ENCODE measurements at places on chromosomes 12 and 14.

DNA sequence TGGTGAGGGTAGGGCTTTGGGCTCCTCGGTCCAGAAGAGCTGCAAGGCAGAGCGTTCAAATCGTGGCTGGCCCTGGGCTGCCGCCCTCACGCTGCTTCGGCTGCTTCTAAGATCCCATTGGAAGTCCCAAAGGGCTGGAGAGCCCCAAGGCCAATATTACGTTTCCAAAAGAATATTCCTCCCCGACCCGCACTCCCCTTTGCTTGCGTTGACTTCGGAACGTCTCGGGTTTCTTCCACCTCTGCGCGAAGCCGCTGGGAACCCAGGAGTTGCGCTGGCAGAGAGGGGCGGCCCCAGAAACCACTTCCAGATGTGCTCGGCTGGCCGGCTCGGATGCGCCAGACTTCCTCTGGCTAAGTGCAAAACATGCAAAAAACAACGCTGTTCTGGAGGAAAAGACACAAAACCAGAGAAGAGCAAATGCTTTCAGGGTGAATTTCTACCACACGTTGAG lies at the start of gene GLT8D2:
TSS of gene GLT8D2 (minus strand) at position 285 of the 454 bp plus-strand sequence. CDS start 30,539 bp downstream, outside the sequence.
- DNase-seq = peak; percentile 89

DNA sequence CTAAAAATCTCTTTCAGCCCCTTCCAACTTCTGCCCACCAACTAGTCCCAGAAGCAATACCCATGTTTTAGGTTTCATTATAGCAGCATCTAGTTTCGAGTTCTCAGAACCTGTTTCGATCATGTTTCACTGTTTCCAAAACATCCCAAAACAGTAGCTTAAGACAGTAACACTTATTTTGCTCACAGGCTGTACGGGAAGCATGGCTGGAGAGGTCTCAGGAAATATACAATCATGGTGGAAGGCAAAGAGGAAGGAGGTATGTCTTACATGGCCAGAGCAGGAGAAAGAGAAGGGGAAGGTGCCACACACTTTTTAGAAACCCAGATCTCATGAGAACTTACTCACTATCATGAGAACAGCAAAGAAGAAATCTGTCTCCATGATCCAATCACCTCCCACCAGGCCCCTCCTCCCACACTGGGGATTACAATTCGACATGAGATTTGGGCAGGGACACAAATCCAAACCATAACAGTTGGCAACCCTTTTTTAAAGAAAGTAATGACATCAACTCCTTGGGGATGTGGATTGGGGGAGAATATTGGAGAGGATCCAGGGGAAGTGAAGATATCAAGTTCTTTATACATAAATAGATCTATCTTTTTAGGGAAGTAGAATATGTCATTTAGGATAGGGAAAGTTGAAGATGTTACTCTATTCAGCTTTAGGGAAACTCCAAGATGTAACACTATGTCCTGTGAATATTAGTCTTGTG lies 269.9 kb upstream of the PLEKHG7 start:
- DNase-seq = no peak

DNA sequence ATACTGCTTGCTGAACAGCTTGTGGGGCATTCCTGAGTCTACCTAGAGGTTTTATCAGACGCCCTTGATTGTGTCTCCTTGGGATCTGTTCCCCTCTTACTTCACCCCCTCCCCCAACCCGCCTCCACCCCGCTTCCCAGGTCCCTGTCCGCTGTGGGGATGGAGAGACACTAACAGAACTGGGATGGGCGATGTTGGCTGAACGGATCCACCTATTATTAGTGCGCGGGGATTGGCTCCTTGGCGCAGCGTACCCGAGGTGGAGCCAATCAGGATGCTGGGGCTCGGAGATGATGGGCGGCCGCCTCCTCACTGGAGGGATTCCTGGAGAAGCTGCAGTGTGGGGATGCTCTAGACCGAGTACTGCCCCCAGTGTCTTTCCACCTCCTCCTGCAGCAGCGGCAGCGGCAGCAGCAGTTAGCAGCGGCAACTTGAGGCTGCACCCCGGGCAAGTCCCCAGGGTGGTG lies at the start of gene SYT1:
TSS of gene SYT1 (plus strand) at position 372 of the 467 bp plus-strand sequence.
- peak; percentile 53 for DNase-seq

GRCh38 chr12:107760207-107760808 lies 629 bp downstream of the PRDM4 start:
- DNase-seq = peak; percentile 42

- DNase-seq = no peak
Measured at GRCh38 chr14:46769292-46769691, 117.7 kb upstream of the RPL10L start.

DNA sequence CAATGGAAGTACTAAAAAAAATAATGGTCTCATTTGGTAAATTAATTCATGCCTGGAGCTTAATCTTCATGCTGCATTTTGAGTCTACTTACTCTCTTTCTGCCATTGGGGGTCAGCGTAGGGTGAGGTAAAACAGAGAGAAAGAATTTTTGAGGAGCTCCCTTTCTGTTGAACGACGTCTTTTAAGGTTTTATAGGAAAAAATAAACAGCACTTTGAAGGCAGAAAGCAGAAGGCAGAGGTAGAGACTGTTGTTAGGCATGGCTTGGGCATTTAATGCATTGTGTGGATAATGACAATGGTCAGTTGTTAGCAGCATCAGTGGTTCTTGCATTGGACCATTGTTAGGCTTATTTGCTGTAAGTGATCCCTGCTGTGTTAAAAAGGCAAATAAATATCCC lies 557.2 kb upstream of the STXBP6 start:
- no peak for DNase-seq

DNA sequence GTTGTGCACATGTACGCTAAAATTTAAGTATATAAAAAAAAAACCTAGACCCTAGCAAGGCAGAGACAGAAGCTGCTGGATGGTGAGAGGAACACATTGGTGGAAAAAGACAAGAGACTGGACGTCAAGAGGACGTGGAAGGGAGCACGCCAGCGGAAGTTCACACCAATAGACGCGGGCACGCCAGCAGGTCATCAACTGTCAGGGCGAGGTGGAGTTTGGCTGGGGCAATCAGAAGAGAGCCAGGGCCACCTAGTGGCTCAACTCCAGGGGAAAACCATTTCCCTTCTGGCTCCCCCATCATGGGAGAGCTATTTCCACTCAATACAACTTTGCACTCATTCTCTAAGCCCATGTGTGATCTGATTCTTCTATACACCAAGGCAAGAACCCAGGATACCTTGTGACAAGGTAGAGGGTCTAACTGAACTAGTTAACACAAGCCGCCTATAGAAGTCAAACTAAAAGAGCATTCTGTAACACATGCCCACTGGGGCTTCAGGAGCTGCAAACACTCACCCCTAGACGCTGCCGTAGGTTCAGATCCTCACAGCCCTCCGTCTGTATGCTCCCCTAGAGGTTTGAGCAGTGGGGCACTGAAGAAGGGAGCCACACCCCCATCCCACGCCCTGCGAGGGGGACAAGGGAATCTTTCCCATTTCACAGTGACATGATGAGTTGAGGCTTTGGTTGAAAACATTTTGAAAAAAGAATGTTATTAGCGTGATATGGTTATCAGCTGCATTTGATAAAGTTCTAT lies 702.7 kb downstream of the TMTC2 start:
- no peak for DNase-seq

- no peak for DNase-seq
Measured at GRCh38 chr14:105034315-105035039, 13.6 kb upstream of the CDCA4 start.
